ENCODE measurements at places on chromosomes 1 and 21.

GRCh38 chr1:233327651-233328141 is at the start of gene MAP3K21:
Gene MAP3K21, plus strand, starts transcription at chr1:233327724. Its CDS starts 305 bp downstream, at chr1:233328029.
- no peak for DNase-seq

DNA sequence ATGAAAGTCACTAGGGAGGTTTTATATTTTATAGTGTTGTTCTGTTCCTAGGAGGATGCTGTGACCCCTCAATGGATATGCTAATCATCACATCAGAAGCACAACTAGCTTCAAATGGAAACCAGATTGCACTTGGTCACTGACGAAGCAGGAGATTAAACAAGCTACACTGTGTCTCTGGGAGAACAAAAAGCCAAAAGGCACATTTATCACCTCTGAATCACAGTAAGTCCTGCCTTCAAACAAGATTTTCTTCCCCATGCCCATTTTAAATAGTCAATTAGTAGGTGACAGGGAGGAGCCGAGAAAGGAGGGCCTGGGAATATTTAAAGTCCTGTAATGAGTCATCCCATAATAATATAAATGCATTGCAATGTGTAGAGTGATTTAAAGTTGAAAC is 38.1 kb downstream of the RGS2 start:
- DNase-seq: peak; percentile 63

GRCh38 chr1:115495625-115496024 is 146.1 kb upstream of the VANGL1 start:
- DNase-seq: no peak

DNA sequence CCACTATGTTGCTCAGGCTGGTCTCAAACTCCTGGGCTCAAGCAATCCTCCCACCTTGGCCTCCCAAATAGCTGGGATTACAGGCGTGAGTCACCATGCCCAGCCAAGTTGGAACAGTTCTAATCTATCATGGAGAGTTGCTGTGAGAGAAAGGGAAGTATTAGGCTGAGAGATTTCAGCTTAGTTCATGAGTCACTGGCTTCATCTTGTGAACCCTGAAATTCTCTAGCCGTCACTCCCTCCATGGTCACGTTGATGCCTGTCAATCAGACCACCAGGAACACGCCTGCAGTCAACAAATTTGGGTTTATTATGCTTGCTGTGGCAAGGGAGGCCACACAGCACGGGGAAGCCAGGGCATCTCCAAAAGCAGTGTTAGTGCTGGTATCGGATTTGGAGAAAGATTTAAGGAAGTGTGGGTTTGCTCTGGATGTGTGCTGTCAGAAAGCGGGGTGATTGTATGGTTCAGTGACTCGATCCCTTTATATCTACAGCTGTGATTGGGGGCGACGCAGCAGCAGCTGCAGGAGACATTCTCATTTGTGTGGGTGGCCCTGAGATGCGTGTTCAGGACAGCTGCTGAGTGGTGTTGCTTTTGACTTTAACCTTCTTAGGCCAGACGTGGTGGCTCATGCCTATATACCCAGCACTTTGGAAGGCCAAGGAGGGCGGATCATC is 18.7 kb downstream of the UQCRHL start:
- no peak for DNase-seq

- no peak for DNase-seq
Measured at GRCh38 chr1:154190550-154190949, 1.4 kb downstream of the TPM3 start.

GRCh38 chr1:235552146-235552716 is 48.0 kb upstream of the B3GALNT2 start:
- DNase-seq: no peak

DNA sequence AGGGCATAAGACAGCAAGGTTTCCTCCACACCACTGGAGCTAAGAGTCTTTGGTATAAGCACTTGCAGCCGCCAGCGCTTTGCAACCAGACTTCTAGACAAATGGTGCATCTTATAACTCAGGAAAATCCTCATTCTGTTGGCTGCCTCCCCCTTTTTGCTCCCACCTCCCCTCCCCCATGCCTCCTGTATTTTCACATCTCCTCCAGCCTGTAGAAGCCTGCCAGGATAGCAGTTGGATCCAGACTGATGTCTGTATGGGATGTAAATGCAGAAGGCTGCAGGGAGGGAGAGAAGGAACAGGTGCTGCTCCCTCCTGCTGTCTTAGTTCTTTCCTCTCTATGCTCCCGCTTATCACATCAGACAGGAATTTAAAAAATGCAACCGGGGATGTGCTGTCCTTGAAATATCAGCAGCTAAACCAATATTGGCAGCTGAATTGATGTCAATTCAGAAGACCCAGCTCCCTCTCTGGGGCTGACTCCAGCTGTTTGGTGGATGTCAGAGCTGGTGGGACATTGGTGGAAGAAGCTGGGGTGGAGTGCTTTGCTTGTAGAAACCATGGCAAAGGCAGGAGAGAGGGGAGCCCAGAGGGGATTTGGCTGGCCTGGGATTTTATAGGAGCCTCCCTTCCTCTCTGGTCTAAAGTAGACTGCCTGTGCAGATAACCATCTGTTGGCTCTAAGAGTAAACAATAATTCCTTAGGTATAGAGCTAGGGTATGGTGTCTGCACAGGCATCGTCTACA is 53.5 kb downstream of the NFASC start:
- no peak for DNase-seq

DNA sequence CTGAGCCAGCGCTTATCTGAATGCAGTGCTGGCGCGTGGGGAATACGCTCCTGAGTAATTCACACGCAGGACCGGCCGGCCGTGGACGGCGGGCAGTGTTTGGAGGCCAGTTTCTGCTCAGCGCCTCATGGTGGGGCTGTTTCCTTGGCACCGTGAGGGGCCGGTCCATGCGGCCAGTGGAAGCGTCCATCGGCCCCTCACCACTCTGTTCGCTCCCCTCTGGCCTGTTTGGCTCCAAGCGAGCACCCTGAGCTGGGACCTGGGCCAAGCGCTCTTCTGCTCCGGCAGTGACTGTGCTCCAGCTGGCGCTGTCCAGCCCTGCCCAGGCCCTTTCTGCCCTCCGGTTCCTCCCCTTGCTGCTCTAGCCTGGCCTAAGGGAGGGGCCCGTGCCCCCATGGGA is 16.3 kb upstream of the PLCH2 start:
- peak; percentile 97 for DNase-seq

GRCh38 chr1:102901996-102902395 is 206.3 kb downstream of the COL11A1 start:
- no peak for DNase-seq

DNA sequence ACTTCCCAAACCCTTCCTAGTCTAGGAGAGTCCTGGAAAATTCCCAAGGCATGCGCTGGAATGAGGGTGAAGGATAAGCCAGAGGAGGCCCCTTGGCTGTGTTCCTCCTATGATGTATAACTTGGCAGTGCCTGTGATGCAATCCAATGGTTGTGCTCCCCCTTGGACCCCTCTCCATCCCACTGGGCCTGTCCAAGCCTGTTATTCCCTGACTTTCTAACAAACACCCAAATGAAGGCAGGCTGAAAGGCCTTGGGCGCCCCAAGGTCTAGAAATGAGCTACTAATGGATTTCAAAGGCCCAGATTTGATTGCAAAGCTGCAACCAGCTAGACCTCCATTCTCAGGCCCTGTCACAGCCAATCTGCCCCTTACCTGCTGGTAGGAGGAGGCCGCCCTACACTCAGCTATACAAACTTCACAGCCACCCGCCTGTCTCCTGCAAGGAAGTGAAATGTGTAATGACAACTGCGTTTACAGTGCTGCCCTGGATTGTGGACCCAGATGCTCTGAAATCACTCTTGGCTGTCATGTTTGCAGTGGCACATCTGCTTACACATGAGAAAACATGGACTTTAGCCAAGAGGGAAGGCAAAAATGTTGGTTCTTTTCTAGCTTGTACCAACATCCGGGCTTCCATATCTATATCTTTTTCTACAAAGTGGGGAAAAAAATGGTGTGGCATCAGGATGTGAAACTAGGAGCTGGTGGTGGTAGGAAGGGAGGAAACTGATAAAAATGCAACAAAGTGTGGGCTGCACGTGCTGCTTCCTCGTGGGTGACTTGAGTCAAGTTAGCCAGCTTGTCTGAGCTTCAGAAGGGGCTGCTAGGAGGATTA is 130.4 kb downstream of the TRABD2B start:
- no peak for DNase-seq

DNA sequence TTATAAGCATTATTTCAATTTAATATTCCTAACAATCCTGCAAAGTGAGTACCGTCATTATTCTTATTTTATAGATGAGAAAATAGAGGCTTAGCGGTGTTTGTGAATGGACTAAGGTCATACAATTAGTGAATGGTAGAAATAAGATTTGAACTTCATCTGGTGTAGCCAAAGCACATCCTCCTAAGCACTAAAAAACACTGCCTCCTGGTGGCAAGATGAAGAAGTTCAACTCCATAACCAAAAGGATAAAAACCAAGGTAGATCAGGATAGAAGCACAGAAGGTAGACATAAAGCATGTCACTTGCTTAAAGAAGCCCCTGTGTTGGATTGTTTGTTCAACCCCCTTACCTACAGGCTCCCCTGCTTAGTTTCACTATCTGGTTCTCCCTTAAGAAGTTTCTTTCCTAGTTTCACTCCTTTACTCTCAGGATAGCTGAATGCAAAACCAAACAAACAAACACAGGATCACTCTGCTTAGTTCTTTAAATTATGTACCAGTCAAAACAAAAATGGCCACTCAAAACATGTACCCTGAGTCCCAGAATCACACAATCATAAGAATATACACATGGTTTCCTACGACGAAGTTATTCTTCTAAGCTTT is 12.7 kb upstream of the AIM2 start:
- no peak for DNase-seq

All from SK-N-SH (cell line).